ENCODE measurements at places on chromosomes 5 and 9. TPM values are rescaled to one million over a fixed set of nuclear protein-coding genes. Genes with fewer than 3 reads are reported as not detected.

SPOCK1 gene
- not detected for total RNA-seq

STPG3 gene
- total RNA-seq = not detected

TLX3 gene
- not detected for total RNA-seq

GARIN3 gene
- 0.18 TPM for total RNA-seq

C5orf58 gene
- total RNA-seq = not detected

DNA sequence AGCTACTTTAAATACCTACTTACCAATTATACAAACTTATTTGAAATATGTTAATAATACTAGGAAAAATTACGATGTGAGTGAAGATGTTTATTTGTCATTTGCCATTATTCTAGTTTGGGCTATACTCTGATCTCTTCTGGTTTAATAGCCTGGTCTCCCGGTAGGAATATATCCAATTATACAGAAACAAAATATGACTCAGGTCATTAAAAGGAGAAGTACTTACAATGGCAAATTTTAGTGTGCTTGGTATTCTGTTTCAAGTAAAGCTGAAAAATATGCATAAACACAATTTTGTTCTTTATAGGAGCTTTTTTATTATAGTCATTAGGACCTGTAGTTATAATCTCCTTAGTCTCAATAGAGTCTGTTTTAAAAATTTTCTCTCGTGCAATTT, 176.8 kb downstream of the SLCO4C1 start:
- DNase-seq = no peak

DNA sequence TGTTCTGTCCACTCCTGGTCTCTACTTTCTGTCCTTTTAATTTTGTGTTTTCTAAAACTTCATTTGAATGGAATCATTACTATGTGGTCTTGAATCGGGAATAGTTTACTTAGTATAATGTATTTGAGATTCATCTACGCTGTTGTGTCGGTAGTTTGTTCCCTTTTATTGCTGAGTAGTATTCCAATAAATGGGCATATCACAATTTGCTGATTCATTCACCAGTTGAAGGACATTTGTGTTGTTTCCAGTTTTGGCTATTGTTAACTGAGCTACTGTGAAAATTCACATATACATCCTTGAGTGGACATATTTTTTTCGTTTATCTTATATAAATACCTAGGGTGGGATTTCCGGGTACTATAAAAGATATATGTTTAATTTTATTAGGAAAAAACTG, 19.5 kb upstream of the PPARGC1B start:
- no peak for DNase-seq

- no peak for DNase-seq
These were observed 724.3 kb downstream of the PRELID2 start for GRCh38 chr5:145110834-145111233.

- DNase-seq = no peak
These were observed 71.4 kb upstream of the CHD1 start for GRCh38 chr5:99000221-99000620.

DNA sequence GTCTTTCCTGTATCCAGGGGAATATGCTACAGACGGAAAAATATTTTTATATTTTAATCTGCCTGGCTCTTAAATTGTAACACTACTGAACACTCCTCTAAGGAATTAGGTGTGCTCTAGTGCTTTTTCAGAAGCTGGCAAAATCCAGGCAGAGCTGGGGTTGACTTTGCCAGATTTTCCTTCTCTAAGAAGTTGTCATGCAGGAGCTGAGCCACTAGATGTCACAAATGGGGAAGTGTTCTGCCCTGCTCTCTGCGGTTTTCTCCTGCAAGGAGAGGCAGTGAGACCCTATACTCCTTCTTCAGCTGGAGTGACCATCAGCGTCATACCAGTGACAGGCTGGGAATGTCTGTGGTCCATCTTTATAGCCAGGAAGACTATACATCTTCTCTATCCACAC, 112.5 kb downstream of the HAPLN1 start:
- no peak for DNase-seq

GRCh38 chr9:77922591-77922990, 109.0 kb downstream of the GNAQ start:
- no peak for DNase-seq

DNA sequence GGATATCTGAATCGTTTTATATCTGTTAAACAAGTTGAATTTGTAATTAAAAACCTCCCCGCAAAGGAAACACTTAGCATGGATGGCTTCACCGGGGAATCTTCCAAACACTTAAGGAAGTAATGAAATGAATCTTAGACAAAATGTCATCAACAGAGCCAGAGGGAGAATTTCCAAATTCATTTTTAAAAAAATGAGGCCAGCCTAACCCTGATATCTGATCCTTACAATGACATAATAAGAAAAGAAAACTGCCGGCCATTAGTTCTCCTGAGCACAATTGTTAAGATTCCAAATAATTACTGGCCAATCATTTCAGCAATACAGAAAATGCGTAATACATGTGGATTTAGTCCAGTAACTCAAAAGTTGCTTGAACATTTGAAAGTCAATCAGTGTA, 6.1 kb upstream of the KIF12 start:
- no peak for DNase-seq

DNA sequence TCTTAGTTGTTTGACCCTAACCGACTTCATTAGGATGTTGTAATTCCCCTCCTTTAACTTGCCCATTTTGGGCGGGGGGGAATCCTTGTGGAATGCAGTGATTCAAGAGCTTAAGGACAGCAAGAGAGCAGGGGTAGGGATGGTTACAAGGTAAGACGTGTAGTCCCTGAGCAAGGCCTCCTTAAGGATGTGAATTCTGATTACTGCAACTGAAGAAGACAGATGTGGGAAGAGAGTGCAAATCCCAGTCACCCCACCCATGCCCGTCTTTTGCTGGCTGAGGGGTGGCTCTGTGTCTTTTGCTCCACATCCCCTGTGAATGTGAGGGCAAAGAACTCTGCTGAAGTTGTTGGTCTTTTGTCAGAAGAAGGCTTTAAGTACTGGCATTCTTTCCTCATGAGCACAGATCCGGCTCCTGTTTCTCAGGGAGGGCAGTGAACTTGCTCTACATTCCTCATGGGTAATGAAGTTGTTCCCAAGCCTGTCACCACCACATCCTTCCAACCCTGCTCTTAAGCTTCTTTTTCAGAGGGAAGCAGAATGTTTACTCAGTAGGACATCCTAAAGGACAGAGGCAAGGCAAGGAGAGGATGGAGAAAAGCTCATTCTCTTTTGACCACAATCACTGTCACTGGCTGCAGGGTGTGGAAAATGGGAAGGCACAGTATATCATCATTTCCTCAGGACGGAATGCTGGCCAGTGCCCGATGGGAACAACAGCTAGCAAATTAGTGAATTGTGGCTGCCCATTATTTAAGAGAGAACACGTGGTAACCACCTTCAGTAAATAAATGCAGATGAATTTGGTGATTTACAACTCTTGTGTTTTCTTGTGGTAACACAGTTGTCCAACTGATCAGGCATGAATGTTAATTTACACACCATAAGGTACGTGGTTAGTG, 61.5 kb downstream of the RAI14 start:
- DNase-seq = no peak

- DNase-seq = no peak
These were observed 73.5 kb downstream of the LNPEP start for GRCh38 chr5:97009212-97009898.

DNA sequence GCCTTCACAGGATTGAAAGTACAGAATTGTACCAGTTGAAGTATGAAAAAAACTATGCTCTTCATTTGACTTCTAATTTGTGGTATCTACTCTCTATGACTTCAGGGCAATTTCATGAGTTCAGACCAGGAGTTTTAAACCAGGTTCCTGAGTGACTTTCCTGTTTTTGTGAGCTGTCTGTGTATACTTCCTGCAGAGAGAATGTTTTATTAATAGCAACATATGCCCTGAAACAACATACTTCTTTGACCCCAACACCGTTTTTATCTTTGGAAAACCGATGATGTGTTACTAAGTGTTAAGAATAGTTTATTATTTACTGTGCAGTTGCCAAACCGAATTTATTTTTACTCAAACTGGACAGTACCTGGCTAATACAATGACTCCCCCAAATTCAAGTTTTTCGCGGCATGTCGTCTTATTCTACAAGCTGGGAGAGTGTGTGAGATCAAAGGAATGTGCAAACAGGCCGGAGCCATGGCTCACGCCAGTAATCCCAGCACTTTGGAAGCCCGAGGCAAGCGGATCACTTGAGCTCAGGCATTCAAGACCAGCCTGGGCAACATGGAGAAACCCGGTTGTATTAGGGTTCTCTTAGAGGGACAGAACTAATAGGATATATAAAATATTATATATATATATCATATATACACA, 58.7 kb upstream of the ERBIN start:
- no peak for DNase-seq

GRCh38 chr9:115553060-115553773, 435.3 kb upstream of the TNC start:
- no peak for DNase-seq
